CD14-positive monocyte (primary cell): ENCODE measurements at places on chromosomes 2 and 18.

DNA sequence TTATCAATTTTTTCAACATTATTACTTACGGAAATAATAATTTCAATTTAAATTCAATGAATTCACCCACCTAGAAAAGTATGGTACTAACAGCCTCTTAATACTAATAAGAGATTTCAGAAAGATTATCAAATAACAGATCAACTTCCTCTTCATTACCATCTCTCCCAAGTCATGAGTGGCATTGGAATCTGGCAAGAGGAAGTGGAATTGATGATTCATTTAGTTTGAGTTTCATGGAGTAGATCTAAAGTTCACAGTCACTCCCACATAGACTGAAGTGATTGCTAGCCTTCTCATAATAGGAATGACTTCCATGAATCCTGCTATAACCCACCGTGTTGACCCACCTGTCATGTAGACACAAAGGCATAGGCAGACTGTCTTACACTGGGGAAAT is 77.7 kb upstream of the WDR75 start:
- no peaks in the 10 kb centered on the region for H3K4me1 ChIP-seq
- no peak overlapping the region for H3K4me3 ChIP-seq
- no peak overlapping the region for H3K27ac ChIP-seq
- peak; percentile 40 for DNase-seq
- H3K36me3 ChIP-seq, result no peaks in the 10 kb centered on the region

DNA sequence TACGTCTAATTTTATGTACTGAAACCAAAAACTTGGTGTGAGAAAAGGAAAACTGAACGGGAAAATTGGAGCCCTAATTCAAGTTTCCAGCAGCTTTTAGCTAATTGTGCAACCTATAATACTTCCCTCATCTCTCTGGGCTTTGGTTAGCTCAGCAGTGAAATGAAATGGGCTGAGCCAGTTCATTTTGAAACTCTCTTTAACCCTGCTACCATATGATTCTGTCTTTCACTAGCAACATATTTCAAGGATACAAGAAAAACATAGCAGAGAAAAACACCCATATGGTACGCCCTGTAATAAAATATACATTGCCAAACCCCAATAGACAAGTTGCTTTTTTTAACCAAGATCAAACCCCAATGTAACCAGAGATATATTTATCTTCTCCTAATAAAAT is 799 bp downstream of the SYT4 start:
- no peak for DNase-seq
- H3K4me3 ChIP-seq, result no peak overlapping the region
- no peak overlapping the region for H3K27ac ChIP-seq
- peaks cover 14% of the 10 kb centered on the region for H3K27me3 ChIP-seq
- no peaks in the 10 kb centered on the region for H3K4me1 ChIP-seq
- no peaks in the 10 kb centered on the region for H3K36me3 ChIP-seq

GRCh38 chr18:26524504-26525351 is 23.6 kb downstream of the KCTD1 start:
- no peak for DNase-seq
- H3K4me3 ChIP-seq, result no peak overlapping the region
- no peaks in the 10 kb centered on the region for H3K36me3 ChIP-seq
- H3K27ac ChIP-seq, result no peak overlapping the region
- no peaks in the 10 kb centered on the region for H3K27me3 ChIP-seq

DNA sequence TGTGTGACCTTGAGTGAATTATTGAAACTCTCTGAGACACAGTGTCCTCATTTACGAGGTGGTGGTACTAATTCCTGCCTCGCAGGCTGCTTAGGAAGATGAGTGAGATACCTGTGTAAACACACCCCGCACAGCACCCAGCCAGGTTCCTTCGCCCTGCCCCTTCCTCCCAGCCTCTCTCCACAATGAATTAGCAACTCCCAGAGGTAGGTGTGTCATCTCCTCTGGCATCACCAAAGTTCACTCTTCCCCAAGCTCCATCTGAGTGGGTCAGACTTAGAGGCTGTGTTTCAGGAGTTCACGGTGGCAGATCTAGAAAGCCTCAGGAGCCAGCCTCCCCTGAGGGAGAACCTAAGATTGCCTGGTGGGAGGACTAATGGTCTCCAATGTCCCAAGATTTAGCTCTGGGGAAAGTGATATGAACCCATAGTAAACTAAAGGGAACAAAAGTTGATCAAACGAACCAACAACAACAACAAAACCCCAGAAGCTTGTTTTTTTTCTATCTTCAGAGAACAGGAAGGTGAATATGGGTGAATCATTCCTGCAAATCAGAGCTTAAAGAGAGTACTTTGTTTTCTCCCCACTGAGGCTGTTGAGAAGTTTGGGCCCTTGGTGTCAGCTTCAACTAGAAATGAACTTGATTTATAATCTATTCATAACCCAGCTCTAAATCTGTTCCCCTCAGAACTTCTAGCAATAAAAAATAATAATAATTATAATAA is 44.4 kb upstream of the NRP2 start:
- no peaks in the 10 kb centered on the region for H3K4me1 ChIP-seq
- no peak for DNase-seq
- H3K27ac ChIP-seq, result no peak overlapping the region
- no peaks in the 10 kb centered on the region for H3K27me3 ChIP-seq
- no peak overlapping the region for H3K4me3 ChIP-seq

GRCh38 chr18:49910986-49911385 is 97.7 kb upstream of the ACAA2 start:
- no peak overlapping the region for H3K4me3 ChIP-seq
- DNase-seq, result no peak
- no peak overlapping the region for H3K27ac ChIP-seq
- no peaks in the 10 kb centered on the region for H3K36me3 ChIP-seq
- no peaks in the 10 kb centered on the region for H3K4me1 ChIP-seq

DNA sequence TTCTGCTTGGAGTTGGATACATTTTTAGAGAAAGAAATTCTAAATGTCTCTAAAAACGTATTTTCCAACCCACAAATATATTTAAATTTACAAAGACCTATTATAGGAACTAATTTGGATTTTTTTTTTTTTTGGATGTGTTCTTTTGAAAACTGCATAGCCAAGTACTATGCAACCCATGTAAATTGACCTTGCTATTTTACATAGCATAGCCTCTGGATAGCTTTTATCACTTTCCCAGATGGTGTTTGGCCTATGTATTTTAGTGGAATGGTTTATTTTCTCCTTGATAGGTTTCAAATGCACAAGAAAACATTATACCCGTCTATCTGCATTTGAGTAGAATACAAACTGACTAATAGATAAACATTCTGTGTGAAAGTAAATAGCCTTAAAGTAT is 130.0 kb downstream of the FIGN start:
- no peak overlapping the region for H3K27ac ChIP-seq
- H3K27me3 ChIP-seq, result no peaks in the 10 kb centered on the region
- no peaks in the 10 kb centered on the region for H3K4me1 ChIP-seq
- no peak overlapping the region for H3K4me3 ChIP-seq
- DNase-seq, result no peak
- H3K36me3 ChIP-seq, result no peaks in the 10 kb centered on the region

GRCh38 chr2:20182241-20182931 is 42.5 kb downstream of the SDC1 start:
- no peak overlapping the region for H3K4me3 ChIP-seq
- no peak for DNase-seq
- no peak overlapping the region for H3K27ac ChIP-seq
- H3K4me1 ChIP-seq, result peaks cover 22% of the 10 kb centered on the region

DNA sequence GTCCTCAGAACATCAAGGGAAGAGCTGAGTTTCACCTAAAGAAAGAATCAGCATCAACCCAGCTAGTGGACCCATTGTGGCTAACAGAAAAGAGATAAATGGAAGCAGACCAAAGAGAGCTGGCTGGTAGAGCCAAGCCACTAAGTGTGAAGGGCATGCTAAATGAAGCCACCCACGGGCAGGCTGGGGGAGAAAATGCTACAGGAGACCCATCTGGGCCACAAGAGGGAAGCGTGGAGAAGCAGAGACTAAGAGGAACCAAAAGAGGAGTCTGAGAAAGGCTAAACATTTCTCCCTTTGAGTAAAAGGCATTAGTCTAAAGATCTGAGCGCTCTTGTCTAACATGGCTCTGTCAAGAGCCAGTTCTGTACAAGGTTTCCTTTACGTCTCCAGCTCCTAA is 15.8 kb downstream of the CWC22 start:
- no peak overlapping the region for H3K27ac ChIP-seq
- no peak overlapping the region for H3K4me3 ChIP-seq
- no peaks in the 10 kb centered on the region for H3K27me3 ChIP-seq
- H3K36me3 ChIP-seq, result peaks cover 68% of the 10 kb centered on the region
- no peak for DNase-seq
- no peaks in the 10 kb centered on the region for H3K4me1 ChIP-seq

- H3K4me3 ChIP-seq, result no peak overlapping the region
- no peaks in the 10 kb centered on the region for H3K4me1 ChIP-seq
- no peaks in the 10 kb centered on the region for H3K36me3 ChIP-seq
Observed at GRCh38 chr18:26634631-26635030, 86.3 kb upstream of the KCTD1 start.

- H3K27me3 ChIP-seq, result no peaks in the 10 kb centered on the region
- no peak for DNase-seq
- H3K4me1 ChIP-seq, result no peaks in the 10 kb centered on the region
Observed at GRCh38 chr18:37889963-37890362, 324.4 kb upstream of the CELF4 start.
